CD4-positive, alpha-beta T cell treated with Interferon gamma for 1 hour (primary cell): ENCODE measurements at places on chromosomes 16 and 17.

- DNase-seq: no peak
Measured at GRCh38 chr17:3571043-3571900, 13.7 kb upstream of the TRPV3 start.

DNA sequence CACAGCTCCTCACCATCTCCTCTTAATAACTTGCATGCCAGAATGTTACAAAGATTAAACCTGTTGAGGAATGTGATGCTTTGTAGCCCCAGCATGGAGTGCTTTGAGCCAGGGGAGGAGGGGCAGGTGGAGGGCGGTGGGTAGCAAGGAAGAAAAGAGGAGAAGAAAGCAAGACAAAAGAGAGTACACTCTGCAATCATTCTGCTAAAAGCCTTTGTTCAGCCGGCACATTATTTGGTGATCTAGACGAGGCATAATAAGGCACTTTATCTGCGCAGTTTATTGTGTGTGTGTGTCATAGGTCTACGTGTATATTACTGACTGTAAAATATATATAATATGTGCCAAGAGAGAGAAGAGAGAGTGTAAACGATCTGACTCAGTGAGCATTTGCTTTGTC lies 139.1 kb downstream of the SOX9 start:
- no peak for DNase-seq

- DNase-seq: no peak
Measured at GRCh38 chr17:80182845-80183223, 13.0 kb downstream of the CARD14 start.

- DNase-seq: no peak
Measured at GRCh38 chr16:66395806-66396555, 29.5 kb downstream of the CDH5 start.

DNA sequence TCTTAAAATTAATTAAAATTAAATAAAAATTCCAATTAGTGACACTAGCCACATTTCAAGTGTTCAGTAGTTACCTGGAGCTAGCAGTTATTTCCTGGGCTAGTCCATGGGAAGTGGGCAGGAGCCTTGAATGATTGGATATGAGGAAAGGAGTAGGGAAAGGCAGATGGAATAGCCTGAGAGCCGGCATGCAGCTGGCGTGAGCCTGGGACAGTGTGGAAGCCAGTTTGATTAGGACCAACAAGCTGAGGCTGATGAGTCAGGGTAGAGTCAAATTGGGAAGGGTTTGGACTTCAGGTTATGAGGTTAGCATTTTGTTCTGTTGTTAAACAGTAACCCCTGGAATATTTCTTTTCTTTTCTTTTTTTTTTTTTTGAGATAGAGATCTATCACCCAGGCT lies 15.3 kb upstream of the GNA13 start:
- no peak for DNase-seq

GRCh38 chr17:2053380-2054261 lies 1.3 kb upstream of the HIC1 start:
- DNase-seq: peak; percentile 84

DNA sequence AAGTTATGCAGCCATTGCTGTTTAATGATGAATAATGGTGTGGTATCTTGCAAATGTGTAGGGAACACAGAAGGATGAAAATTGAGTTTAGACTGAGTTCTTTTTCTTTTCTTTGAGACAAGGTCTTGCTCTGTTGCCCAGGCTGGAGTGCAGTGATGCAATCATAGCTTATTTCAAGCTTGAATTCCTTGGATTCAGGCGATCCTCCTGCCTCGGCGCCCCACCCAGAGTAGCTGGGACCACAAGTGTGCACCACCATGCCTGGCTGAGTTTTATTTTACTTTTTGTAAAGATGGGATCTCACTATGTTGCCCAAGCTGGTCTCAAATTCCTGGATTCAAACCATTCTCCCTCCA lies 74.6 kb upstream of the TBC1D3K start:
- DNase-seq: no peak

- DNase-seq: no peak
Measured at GRCh38 chr16:71214746-71215381, 15.7 kb downstream of the HYDIN start.
